ENCODE measurements at places on chromosomes 13 and 19.
A peak's percentile ranks its signal among the peaks of the same experiment; 100 is the strongest.

DNA sequence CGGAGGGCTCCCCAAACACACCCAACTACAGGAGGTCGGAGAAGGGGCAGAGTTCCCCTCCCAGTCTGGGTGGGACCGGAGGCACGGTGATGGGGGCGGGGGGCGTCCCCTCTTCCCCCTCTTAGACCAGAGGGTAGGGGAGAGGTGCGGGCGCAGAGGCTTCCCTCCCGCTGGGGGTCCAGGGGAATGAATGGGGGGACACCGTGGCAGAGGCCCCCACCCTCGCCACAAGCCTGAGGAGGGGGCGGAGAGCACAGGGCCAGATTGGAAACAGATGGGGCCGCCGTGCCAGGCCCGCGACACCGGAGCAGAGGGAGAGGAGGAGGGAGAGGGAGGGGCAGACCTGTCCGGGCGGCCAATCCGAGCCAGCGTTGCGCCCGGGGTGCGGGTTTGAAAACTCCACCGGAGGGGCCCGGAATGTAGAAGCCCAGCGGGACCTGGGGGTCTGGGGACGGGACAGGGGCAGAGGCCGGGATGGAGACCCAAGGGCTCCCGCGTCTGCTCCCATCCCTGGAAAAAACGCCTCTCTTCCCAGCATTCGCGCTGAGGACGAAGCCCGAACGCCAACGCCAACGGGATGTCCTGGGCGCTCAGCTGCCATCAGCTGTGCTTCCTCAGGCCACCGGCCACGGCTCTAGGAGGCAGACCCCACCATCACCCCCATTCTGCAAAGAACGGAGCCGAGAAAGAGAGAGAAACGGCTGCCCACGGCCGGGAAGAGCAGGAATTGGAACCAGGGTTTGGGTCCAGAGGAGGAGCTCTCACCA is 46.8 kb downstream of the PTPRS start:
- DNase-seq = no peak

DNA sequence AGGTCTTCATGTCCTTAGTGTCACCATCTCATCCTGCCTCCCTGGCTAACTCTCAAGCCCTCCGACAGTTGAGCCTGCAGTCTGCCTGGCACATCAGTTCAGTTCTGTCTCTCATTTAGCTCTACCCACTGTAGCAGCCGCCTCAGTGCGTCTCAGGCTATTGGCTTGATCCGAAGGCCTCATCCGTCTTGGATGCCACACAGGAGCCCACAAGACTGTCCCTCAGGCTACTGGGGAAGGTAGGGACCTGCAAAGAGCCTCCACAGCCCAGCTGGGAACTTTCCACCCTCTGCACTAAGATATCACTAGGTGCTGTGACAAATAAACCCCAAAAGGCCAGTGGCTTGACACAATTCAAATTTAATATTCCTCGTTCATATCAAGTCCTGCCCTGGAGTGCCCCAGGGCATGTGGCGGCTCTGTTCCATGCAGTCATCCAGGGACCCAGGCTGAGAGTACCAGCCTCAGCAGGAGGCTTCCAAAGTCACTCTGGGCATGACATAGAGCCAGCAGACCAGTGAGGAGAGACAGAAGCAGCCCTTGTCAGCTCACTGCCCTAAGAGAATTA is 5.7 kb downstream of the VSTM2B start:
- no peak for DNase-seq

- no peak for DNase-seq
Observed at GRCh38 chr13:21529146-21529893, 70.2 kb upstream of the ZDHHC20 start.

- DNase-seq = no peak
Observed at GRCh38 chr13:107209824-107210722, 642.1 kb upstream of the ARGLU1 start.

DNA sequence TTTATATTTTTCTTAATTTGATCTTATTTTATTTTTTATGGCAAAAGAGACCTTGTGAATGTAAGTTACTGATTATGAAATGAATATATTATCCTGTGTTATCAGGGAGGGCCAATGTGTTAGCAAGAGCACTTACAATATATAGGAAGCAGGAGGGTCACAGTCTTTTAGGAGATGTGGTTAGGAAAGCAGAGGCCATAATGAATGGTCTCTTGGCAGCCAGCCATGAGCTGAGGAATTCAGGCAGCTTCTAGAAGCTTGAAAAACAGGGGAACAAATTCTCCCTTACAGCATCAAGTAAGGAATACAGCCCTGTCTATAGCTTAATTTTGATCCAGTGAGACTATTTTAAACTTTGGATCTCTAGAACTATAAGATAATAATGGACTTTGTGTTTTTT is 2374.6 kb downstream of the PCDH9 start:
- DNase-seq = no peak

DNA sequence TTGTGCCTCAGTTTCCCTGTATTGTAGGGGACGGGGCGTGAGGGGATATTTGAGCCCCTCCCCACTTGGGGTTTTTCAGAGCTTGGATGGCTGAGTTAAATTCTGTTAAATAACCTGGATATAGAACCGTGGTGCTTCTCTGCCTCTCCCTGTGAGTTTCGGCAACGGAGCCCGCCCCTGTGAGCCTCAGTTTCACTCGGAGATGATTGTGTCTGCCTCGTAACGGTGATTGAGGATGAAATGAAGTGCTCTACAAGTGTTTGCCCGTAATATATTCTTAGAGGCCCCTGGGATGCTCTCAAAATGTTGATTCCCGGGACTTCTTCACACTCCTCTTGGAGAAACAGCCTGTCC is 509 bp downstream of the KXD1 start:
- peak; percentile 7 for DNase-seq

GRCh38 chr13:95224064-95224463 is 77.2 kb downstream of the ABCC4 start:
- DNase-seq = no peak

DNA sequence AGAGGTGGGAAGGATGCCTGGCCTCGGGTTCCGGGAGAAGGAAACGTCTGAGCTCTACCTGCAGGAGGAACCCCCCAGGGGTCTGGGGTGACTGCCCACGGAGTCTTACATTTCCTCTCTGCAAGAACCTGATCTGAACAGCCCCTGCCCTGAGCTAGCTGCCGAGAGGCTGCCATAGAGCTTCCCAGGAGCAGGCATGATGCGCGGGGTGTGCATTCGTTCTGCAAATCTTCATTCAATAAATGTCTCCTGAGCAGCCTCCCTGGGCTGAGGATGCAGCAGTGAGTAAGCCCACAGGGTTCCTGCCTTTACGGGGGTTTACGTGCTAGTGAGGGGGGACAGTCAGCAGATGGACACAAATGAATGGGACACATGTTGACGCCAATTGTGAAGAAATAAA is 1.5 kb upstream of the SHISA7 start:
- no peak for DNase-seq

GRCh38 chr19:23914402-23915286 is at the start of gene ZNF726:
Gene ZNF726 (plus strand): TSS chr19:23914886. CDS start chr19:23914995, 109 bp downstream.
- DNase-seq = peak; percentile 79

DNA sequence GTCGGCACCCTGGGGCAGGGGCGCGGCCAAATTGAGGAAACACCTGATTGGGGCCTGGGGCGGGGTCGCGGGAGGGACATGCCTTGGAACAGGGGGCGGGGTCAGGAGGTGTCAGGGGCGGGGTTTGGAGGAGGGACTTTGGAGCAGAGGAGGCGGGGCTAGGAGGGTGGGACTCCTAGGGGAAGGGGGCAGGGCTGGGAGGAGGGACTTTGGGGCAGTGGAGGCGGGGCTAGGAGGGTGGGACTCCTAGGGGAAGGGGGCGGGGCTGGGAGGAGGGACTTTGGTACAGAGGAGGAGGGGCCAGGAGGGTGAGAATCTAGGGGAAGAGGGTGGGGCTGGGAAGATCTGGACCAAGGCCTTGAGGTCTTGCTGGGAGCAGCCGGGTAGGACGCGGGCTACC is 21.9 kb downstream of the GRIN2D start:
- DNase-seq = peak; percentile 74

DNA sequence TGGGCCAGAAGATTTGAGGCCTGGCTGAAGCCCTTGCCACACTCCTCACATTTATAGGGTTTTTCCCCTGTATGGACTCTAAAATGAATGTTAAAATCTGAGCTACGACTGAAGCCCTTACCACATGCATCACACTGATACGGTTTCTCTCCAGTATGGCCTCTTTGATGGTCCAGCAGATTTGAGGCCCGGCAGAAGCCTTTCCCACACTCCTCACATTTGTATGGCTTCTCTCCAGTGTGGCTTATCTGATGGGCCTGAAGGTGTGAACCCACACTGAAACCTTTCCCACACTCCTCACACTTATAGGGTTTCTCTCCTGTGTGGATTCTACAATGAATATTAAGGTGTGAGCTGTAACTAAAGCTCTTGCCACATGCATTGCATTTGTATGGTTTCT is 21.0 kb downstream of the ZNF45 start:
- DNase-seq = no peak

- DNase-seq = no peak
Observed at GRCh38 chr19:44879309-44880065, 11.6 kb upstream of the TOMM40 start.

DNA sequence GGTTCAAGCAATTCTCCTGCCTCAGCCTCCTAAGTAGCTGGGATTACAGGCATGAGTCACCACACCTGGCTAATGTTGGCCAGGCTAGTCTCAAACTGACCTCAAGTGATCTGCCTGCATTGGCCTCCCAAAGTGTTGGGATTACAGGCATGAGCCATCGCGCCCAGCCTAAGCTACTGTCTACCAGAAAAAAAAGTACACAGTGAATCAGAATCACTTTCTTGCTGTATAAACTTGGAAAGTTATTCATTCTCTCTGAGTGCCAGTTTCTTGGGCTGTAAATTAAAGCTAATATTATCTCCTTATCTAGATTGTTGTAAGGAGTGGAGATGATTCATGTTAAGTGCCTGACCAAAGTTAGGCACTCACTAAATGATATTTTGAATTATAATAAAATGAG is 242.8 kb downstream of the ENOX1 start:
- DNase-seq = no peak

DNA sequence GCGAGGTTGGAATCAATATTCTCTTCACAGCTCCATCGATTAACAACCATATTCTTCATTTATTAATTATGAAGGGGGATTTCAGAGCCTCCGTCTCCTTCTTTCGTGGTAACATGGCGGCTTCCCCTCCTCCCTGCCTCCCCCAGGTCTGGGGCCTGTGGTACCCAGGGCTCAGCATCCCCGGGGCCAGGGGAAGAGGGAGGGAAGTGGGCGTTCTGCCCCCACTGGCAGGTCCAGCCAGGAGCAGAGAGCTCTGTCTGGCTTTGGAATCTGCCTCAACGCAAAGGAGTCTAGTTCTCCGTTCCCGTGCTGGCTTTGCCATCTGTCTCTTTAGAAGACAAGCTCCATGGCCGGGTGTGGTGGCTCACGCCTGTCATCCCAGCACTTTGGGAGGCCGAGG is 37.8 kb upstream of the ONECUT3 start:
- no peak for DNase-seq

DNA sequence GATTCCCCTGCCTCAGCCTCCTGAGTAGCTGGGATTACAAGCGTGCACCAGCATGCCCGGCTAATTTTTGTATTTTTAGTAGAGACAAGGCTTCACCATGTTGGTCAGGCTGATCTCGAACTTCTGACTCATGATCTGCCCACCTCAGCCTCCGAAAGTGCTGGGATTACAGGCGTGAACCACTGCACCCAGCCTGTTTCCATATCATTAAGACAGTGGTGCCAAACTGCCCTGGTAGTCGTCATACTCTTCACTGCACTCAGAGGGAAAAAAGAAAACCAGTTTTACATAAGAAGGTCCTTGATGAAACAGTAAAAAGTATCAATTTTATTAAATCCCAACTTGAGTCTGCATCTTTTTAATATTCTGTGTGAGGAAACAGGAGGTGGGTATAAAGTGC is 14.9 kb downstream of the CDADC1 start:
- DNase-seq = no peak

GRCh38 chr19:4391306-4391693 is 9.0 kb downstream of the SH3GL1 start:
- DNase-seq = no peak

DNA sequence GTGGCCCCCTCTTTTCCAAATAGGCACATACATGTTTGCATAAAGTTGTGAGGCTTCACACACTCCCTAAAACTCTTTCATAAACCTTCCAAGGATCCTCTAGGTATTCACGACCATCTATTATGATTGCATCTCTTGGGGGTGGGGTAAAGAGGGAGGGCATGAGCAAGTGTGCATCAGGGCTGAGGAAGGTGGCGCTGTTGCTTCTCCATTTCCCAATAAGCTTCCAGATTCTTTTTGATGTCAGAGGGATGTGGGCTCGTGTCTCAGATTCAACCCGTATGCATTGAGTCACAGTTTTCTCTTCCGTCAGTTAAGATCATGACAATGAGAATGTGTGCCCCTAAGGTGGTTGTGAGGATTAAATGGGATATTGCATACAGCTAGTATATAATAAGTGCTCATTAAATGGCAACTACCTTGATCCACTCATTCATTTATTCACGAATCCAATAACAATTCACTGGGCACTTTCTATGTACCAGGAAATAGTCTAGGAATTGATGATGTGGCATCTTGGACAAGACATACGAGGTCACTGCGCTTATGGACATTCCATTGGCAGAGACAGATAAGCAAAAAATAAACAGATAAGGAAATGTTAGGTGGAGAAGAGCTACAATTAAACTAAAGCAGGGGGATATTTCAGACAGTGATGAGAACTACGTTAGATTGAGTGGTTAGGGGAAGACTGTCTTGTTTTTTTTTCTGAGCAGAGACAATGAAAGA is 10.3 kb downstream of the CYP2B6 start:
- DNase-seq = no peak

GRCh38 chr13:78657699-78658629 is 991 bp downstream of the OBI1 start:
- DNase-seq = no peak

GRCh38 chr13:98528663-98529064 is 48.2 kb downstream of the STK24 start:
- no peak for DNase-seq

- DNase-seq = no peak
Observed at GRCh38 chr19:6865849-6866248, 21.5 kb upstream of the ADGRE1 start.

DNA sequence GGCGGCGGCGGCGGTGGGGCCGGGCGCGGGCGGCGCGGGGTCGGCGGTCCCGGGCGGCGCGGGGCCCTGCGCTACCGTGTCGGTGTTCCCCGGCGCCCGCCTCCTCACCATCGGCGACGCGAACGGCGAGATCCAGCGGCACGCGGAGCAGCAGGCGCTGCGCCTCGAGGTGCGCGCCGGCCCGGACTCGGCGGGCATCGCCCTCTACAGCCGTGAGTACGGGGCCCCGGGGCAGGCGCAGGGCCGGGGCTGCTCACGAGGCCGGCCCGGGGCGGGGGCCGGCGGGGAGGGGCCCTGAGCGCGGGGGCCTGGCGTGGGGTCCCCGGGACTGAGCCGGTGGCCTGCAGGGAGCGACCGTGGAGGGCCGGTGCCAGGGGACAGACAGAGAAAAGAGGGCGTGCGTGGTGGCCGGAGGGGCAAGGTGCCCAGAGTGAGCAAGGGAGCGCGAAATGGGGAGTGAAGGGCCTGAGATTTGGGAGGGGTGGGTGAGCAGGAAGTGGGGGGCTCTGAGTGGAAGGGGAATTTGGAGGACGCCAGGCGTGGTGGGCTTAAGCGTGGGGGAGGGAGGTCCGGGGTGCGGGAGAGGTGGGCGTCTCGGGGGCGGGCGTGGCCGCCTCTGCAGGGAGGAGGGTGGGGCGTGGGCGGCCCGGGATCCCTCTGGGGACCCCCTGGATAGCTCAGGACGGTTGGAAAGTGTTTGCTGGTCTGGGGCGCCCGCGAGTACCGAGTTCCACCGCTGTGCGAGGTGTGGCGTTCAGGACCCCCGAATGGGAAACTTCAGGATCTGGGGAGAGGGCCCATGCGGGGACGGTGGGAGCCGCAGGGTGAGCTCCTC is 575 bp downstream of the CARM1 start:
- DNase-seq = peak; percentile 9

Measured in activated CD4-positive, alpha-beta T cell treated with anti-CD3 and anti-CD28 coated beads, Interleukin-2, amount 50 U/mL, for 1 hour (primary cell).